Head of caudate nucleus (tissue), 42 donors: ENCODE measurements at places on chromosomes 2 and 18.

- no peak for DNase-seq
Observed at GRCh38 chr2:228321015-228321414, 139.5 kb upstream of the SPHKAP start.

- DNase-seq, result no peak
Observed at GRCh38 chr2:97708608-97709007, 4.8 kb upstream of the ZAP70 start.

- no peak for DNase-seq
Observed at GRCh38 chr2:216619411-216620393, 13.5 kb upstream of the IGFBP2 start.

GRCh38 chr2:111194835-111195621, 74.3 kb downstream of the BCL2L11 start:
- no peak for DNase-seq

- DNase-seq, result no peak
Observed at GRCh38 chr2:238998801-238999200, 150.9 kb downstream of the TWIST2 start.

GRCh38 chr2:240960309-240960970, 38.0 kb upstream of the SNED1 start:
- peak; percentile 10 for DNase-seq

DNA sequence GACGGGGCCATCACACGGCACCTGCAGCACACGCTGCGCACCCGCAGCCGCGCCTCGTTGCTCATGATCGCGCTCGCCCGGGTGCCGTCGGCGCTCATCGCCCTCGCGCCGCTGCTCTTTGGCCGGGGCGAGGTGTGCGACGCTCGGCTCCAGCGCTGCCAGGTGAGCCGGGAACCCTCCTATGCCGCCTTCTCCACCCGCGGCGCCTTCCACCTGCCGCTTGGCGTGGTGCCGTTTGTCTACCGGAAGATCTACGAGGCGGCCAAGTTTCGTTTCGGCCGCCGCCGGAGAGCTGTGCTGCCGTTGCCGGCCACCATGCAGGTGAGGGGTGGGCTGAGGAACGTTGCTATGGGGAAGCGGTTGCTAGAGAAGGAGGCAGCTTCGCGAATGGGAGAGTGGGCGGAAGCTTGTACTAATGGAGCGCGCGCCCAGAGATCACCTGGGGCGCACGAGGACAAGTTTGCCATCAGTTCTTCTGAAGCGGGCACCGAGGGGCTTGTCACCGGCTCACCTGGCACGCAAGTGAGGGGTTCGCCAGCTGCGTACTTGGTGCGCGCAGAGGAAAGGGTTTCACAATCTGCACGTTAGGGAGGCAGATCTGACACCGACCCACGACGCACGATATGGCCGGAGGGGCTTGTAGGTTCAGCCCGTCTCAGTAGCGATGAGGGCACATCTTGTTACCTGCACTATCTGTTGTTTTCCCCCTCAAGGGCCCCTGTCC, 45.6 kb downstream of the DDX18 start:
- DNase-seq, result no peak

GRCh38 chr2:217150236-217150635, 290.4 kb upstream of the TNP1 start:
- no peak for DNase-seq

- DNase-seq, result no peak
Observed at GRCh38 chr2:23760736-23761135, 166.2 kb downstream of the ATAD2B start.

- no peak for DNase-seq
Observed at GRCh38 chr2:14843507-14844204, 211.1 kb downstream of the LRATD1 start.

DNA sequence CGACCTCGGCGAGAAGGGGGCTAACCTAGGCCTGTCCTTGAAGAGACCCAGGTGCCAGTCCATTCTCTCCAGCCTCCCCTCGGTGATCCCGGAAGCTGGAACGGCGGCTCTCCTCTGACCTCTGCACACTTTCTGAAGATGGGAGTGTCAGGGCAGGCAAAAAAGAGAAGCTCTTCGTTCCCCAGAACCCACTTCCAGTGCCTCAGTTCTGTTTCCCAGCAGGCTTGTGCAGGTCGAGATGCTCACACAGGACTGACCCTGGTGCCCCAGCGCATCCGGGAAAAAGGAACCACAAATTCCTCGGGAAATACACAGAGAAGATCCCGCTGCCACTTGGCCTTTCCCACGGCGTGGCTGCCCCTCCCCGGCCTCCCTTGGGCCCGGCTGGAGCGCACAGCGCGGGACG, 681 bp upstream of the PTPN18 start:
- DNase-seq, result no peak

DNA sequence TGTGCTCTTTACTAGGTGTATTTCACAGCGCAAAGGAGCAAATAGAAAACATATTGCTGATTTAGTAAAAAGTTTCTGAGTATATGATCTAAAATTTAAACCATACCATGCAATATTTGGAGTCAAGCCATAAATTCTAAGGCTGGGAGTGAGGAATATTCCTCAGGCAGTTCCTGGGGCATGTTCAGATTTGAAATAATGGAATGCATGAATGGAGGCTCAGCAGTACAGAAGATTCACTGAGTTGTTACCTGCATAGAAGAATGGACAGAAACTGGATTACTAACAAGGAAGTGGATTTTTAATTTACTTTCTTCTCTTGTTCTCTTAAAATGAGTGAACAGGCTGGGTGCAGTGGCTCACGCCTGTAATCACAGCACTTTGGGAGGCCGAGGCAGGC, 441.0 kb upstream of the MAP2 start:
- DNase-seq, result no peak

DNA sequence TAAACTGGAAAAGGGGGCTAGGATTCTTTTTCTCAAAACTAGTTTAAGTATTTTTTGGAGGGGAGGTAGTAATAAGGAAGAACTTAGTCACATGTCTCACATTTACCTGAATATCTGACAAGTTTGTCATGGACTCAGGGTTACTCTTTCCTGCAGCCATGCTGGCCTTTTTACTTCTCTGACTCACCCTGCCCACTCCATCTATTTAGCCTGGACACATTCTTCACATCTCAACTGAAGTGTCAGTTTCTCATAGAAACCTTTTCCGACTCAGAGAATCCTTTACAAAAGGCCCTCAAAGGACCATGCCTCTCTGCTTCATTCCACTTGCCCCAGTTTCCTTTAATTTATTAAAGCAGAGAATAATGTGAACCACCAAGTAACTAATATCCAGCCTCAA, 42.6 kb downstream of the SCN7A start:
- DNase-seq, result no peak

- no peak for DNase-seq
Observed at GRCh38 chr2:173400760-173401159, 46.1 kb downstream of the CDCA7 start.

- no peak for DNase-seq
Observed at GRCh38 chr2:224442071-224442967, 40.4 kb upstream of the FAM124B start.

DNA sequence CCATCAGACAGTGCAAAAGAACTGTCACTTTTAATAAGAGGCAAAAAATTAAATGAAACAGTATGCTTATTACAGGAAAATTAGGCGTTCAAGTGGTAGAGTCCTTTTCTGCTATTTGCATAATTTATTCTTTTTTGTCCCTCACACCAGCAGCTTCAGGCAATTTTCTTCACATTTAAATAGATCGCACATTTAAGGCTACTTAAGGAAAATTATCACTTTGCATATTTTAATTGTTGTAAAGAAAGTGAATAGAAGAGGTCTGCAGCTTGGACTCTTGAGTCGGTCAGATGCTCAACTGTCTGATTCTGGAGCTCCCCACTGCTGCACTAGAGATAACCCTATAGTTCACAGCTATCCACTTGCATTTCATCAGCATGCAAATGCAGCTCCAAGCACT, 141.3 kb downstream of the FIGN start:
- no peak for DNase-seq

DNA sequence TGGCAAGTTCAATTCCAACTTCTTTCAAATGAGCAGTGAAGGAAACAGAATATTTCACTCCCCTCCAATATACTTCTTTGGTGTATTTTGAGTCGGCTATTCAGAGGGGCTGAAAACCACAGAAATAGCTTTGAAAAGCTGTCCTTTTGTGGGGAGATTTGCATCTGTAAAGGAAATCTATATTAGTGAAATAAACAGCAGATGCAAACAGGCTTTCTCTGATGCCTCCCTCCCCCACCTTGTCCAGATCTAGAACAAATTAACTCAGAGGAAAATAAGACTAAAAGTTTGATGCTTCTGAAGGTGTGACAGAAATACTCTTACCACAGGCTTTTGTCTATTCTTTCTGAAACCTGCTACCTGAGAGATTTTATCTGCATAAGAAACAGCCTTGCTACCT, 808.5 kb downstream of the CPS1 start:
- DNase-seq, result no peak

GRCh38 chr18:75003764-75004690, 204.9 kb downstream of the PTGR3 start:
- no peak for DNase-seq

- DNase-seq, result no peak
Observed at GRCh38 chr2:143390171-143390570, 261.0 kb downstream of the ARHGAP15 start.

DNA sequence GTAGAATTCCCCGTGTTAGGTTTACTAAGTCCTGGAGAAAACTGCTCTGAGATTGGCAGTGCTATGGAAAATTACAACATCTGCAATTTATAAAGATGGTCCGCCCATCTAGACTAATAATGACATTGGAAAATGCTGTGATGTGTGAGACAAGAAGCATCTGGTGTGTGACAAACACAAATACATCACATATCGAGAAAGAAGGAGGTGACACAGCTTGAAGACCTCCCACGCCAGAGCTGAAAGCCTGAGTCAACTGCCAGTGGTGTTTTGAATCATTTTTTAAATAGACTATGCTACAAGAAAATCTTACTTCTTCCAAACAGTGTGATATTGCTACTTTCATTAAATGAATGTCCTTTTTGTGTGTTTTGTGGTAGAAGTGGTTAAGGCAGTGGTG, 8.6 kb upstream of the ANO7 start:
- DNase-seq, result peak; percentile 51

DNA sequence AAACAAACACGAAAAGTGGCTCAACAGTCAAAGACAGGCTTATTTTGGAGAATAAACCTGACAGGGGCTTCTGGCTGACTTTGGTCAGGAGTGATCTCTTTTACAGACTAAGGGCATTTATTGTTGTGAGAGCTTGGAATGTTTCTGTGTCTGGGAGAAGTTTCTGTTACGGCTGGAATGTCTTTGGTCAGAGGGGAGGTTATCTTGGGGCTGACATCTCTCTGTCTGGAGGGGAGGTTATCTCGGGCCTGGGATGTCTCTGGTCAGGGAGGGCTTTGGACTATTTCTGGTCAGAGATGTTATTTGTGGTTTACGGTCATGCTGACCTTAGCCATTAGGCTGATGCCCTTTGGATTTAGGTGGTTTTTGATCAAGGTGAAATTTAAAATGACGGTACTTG, 345.5 kb upstream of the FSIP2 start:
- no peak for DNase-seq

DNA sequence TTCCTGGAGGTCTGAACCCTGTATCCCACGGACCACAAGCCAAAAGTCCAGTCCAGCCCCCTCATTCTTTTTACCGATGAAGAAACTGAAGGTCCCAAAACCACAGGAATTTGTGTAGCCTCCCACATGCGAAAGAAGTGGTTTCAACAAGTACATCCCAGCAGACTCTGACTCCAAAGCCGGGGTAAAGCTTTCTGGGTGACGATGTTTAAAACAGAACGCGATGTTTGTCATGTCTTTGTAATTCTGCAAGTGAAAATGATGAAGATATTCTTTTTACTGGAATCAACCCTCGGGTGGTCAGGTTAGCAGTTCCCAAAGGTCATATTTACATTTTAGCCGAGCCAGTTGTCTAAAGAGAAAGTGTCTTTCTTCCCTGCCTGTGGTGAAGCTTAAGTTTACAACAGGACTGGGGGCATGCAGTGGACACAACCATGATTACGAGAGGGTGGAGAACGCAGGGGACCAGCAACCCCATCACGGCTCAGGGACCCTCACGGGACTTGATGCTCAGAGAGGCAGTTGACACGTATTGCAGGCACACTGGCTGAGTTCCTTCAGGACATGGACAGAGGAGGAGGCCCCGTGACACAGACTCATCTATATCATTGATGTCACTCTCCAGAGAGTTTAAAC, 17.8 kb upstream of the TMEM131 start:
- DNase-seq, result no peak

- DNase-seq, result no peak
Observed at GRCh38 chr2:150732064-150732463, 244.6 kb upstream of the RND3 start.

GRCh38 chr2:118604811-118605210, 242.6 kb downstream of the EN1 start:
- DNase-seq, result no peak

GRCh38 chr18:43077510-43078308, 37.8 kb downstream of the RIT2 start:
- DNase-seq, result no peak

DNA sequence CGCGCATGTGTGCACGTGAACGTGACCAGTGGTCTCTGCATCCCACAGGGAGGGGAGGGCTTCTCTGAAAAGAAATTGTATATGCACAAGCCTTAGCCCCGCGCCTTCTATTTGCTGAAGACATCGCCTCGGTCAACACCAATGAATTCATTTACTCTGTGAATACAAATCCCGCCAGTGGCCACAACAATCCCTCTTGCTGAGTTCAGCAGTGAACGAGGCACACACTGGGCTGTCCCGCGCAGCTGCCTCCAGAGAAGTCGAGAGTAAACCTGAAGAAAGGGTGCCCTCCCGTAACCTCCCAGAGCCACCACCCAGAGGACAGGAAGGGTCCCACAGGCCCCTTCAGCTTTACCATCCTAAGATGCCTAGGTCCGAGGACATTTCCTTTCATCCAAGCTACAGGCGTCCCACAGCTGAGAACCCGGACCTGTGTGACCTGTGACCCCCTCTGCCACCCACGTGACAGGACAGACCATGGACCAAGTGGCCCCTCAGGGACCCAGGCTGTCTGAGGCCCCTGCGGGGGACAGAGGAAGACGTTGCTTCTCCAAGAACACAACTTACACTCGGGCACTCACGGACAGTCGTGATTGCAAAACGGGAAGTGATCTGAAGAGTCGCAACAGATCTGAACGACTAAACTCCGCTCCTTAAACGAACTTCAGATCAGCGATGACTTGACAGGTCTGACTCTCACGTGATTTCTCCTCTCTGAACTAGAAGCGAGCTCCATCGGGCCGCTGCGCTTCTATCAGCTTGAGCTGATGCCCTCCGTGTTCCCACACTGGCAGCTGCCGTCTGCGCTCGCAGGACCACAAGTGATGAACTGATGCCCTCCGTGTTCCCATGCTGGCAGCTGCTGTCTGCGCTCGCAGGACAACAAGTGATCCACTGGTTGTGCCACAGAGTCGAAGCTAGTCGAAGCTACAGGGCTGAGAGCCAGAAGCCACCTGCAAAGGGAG, 92.7 kb downstream of the ZNF516 start:
- no peak for DNase-seq

- no peak for DNase-seq
Observed at GRCh38 chr2:163664610-163665009, 71.2 kb downstream of the FIGN start.

GRCh38 chr18:13216092-13216582, 2.4 kb upstream of the LDLRAD4 start:
- peak; percentile 91 for DNase-seq

GRCh38 chr2:237791977-237792727, 6.4 kb upstream of the RBM44 start:
- DNase-seq, result no peak

- DNase-seq, result no peak
Observed at GRCh38 chr2:222353993-222354392, 55.2 kb upstream of the PAX3 start.

GRCh38 chr2:46535360-46535759, 56.0 kb downstream of the TMEM247 start:
- no peak for DNase-seq
